ACHN (cell line): ENCODE measurements at places on chromosomes 2 and 18.

DNA sequence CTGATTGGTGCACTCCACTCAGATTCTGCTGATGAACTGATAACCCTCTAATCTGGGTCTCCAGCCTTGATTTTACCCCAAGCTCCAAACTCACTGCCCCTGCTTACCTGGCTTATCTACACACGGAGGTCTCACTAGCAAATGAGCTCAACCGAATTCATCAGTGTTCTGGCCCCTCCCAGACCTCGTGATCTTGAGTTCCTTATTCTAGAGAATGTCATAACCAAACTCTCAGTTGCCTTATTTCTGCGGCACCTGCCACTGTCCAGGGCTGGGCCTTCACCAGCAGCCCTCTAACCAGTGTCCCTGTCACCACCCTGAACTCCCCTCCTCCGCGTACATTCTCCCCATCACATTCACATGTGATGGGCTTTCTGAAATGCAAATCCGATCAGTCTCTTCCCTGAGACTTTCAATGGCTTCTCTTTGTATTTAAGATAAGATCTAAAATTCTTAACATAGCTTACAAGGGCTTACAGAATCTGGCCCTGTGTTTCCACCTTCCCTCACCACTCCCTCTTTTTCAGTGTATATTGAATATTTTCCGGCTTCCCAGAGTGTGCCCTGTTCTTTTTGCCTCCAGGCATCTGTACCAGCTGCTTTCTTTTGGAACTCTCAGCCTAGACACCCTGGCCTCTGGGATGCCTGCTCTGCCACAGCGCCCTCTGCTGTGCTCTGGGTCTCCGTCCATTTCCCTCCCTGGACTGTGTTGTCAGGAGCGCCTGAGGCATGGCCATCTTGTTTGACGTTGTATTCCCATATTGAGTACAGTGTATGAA, 31.1 kb downstream of the NAB1 start:
- peak; percentile 47 for DNase-seq

GRCh38 chr2:20925265-20925889, 102.5 kb upstream of the LDAH start:
- DNase-seq, result peak; percentile 39

DNA sequence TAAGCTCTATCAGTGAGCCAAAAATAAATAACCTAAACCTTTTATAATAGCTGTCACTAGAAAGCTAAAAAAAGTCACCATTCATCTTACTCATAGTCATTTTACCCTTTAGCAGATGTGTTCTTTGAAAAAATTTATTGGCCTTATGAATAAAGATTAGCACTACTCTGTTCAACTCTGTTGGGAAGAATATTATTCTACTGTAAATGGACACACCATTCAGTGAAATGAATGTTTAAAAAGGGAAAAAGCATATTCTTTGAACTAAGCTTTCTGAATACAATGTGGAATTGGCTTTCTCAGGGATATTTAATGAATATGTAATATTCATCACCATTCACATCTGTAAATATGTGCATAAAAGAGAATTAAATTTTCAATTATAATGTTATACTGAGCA, 422.0 kb downstream of the CBLN2 start:
- no peak for DNase-seq

GRCh38 chr2:14255135-14255820, 377.2 kb upstream of the LRATD1 start:
- DNase-seq, result no peak

DNA sequence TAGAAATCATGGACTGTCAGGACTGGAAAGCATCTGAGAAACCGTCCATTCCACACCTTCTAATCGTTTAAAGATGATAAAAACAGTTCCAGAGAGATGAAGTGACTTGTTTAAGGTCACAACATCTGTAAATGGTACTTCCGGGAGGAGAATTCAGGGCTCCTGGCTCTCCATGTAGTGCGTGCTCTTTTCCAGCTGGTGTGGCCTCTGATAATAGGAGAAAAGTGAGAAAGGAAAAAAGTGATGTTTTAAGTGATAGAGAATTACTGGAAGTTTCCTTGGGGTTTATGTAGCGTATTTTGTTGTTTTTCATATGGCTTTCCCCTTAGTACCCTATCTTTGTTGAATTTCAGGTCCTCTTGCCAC, 663 bp downstream of the C2orf49 start:
- DNase-seq, result peak; percentile 21

DNA sequence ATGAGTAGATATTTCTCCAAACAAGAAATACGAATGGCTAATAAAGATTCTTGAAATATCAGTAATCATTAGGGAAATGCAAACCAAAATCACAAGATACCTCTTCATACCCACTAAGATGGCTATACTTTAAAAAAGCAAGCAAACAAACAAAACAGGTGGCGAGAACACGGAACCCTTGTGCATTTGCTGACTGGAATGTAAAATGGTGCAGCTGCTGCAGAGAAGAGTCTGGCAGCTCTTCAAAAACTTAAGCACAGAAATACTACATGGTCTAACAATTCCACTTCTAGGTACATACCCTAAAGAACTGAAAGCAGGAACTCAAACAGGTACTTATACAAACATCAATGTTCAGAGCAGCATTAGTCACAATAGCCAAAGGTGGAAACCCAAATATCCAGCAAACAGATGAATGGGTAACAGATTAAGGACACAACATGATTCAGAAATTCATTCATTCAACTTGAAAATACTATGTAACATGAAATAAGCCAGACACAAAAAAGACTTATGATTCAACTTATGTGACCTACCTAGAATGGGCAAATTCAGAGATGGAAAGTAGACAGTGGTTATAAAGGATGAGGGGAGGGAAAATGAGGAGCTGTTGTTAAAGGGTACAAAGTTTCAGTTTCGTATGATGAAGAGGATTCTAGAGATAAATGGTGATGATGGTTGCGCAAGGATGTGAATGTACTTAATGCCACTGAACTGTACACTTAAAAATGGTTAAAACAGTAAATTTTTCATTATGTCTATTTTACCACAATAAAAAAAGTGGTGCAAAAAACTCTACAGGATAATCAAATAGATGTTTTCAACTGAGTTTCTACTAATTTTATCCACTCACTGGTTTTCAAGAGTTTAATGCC, 26.9 kb upstream of the GPR75 start:
- DNase-seq, result no peak

- DNase-seq, result no peak
Observed at GRCh38 chr2:134443814-134444480, 190.1 kb downstream of the MGAT5 start.

DNA sequence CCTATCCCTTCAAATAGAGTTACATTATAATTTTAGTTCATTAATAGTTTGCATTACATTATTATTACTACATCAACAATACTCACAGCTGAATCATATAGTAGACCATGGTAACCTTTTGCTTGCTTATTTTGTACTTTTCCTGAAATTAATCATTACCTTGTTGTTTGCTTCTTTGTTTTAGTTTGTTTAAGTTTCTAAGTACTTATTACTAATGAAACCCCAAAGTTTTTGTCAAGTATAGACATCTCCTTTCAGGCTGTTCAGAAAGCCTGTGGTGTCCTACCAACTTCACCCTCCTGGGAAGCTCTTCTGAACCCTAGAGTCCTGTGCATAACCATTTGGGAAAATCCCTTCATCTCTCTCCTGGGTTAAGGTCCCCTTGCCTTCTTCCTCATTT, 43.5 kb upstream of the LAPTM4A start:
- no peak for DNase-seq

DNA sequence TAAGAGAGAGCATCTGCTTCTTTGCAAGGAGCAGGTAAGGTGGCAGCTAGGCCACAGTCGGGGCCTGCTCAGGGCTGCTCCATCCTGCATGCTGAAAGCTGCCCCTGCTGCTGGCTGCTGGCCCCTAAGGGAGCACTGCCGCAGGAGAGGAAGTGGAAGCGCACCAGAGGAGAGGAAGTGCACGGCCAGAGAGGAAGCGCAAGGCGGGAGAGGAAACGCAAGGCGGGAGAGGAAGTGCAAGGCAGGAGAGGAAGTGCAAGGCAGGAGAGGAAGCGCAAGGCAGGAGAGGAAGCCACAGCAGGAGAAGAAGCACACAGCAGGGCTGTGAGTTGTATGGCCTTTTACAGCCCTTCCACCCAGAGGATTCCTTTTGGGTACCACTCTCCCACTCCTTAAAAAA, 539.0 kb upstream of the TNP1 start:
- DNase-seq, result no peak

- DNase-seq, result peak; percentile 73
Observed at GRCh38 chr2:130241041-130241707, 42.9 kb upstream of the TUBA3E start.
